ENCODE measurements at places on chromosomes 3 and 15. TPM values are rescaled to one million over a fixed set of nuclear protein-coding genes. Genes with fewer than 3 reads are reported as not detected.

GRCh38 chr15:73585871-73586654 lies 47.1 kb downstream of the NPTN start:
- peaks cover 11% of the 10 kb centered on the region for H3K36me3 ChIP-seq
- H3K27me3 ChIP-seq = no peaks in the 10 kb centered on the region
- H3K27ac ChIP-seq = no peak overlapping the region
- no peaks in the 10 kb centered on the region for H3K4me1 ChIP-seq

DNA sequence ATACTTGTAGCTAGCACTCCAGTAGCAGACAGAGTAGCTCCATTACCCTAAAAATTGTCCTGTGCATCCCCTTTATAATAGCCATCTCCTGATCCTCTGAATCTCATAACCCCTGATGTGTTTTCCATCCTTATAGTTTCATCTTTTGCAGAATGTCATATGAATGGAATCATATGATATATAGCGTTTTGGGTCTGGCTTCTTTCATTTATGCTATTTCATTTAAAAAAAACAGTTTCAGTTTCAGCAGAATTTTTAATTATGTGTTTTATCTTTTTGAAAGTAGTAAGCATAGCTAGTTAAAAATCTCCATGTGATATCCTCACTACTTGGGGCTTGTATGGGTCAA lies 132.7 kb downstream of the KLF13 start:
- H3K4me3 ChIP-seq = no peak overlapping the region
- no peak overlapping the region for H3K27ac ChIP-seq
- H3K4me1 ChIP-seq = no peaks in the 10 kb centered on the region
- no peak for DNase-seq
- H3K36me3 ChIP-seq = no peaks in the 10 kb centered on the region
- H3K27me3 ChIP-seq = no peaks in the 10 kb centered on the region

- no peak for DNase-seq
- H3K27ac ChIP-seq = no peak overlapping the region
- no peaks in the 10 kb centered on the region for H3K27me3 ChIP-seq
- peaks cover 15% of the 10 kb centered on the region for H3K36me3 ChIP-seq
- H3K4me3 ChIP-seq = no peak overlapping the region
Observed at GRCh38 chr15:74847432-74847831, 4.5 kb upstream of the ULK3 start.

Gene RARRES1
- total RNA-seq = 79.5 TPM

Gene ALG1L2
- 1.6 TPM for total RNA-seq

Gene P2RY1
- 9.7 TPM for total RNA-seq

Gene IL17RD
- 2.0 TPM for total RNA-seq
